ENCODE measurements at places on chromosomes 4 and X.
A peak's percentile ranks its signal among the peaks of the same experiment; 100 is the strongest.

- peak; percentile 15 for DNase-seq
Measured at GRCh38 chrX:44470816-44471215, 71.8 kb downstream of the FUNDC1 start.

DNA sequence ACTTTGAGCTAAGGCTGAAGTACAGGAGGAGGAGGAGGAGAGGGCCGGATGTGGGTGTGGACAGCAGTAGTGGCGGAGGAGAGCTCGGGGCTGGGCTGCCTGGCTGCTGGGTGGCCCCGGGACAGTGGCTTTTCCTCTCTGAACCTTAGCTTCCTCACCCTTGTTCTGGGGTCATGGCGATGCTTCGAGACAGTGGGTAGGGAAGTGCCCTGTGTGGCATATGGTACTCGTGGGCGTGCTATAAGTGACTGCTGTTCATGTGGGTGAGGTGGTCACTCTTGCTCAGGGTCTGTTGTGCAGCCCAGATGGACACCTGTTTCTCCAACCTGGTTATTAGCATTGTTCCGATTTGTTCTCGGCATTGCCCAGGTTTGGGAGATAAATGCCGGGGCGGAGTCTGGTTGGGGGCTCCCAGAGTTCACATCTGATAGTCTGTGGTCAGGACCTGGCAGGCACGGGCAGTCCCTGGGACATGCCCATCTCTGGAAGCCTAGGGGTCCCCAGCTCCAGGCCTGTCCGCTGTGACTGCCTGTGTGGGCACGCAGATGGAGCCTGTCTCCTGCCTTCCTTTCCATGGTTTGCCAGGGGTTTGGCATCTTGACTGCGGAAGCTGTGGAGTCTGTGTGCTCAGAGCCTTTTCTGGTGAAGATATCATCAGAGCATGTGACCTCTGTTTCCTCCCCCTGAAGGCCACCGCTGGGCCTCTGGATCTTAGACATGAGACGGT, 4.9 kb upstream of the CPZ start:
- DNase-seq, result no peak

- no peak for DNase-seq
Measured at GRCh38 chr4:174672276-174672675, 150.0 kb upstream of the HPGD start.

GRCh38 chrX:153763298-153763932, 634 bp upstream of the PLXNB3 start:
- no peak for DNase-seq

DNA sequence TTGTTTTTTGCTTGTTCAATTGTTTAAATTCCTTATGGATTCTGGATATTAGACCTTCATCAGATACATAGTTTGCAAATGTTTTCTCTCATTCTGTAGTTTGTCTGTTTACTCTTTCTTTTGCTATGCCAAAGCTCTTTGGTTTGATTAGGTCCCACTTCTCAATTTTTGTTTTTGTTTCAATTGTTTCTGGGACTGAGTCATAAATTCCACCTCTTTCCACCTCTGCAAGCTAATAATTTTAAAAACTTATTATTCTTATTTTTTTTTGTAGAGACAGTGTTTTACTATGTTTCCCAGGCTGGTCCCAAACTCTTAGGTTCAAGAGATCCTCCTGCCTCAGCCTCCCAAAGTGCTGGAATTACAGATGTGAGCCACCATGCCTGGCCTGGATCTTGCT, 226.8 kb upstream of the GPRIN3 start:
- DNase-seq, result no peak

- no peak for DNase-seq
Measured at GRCh38 chr4:123236606-123237005, 160.0 kb upstream of the SPRY1 start.

GRCh38 chr4:87353592-87353991, 30.9 kb upstream of the HSD17B13 start:
- DNase-seq, result peak; percentile 4

GRCh38 chrX:154135458-154136229, 8.4 kb upstream of the OPN1LW start:
- DNase-seq, result no peak
